ENCODE measurements at places on chromosomes 13 and 19.
A peak's percentile ranks its signal among the peaks of the same experiment; 100 is the strongest.

GRCh38 chr19:28168557-28168956 is 1044.4 kb downstream of the UQCRFS1 start:
- DNase-seq: no peak

DNA sequence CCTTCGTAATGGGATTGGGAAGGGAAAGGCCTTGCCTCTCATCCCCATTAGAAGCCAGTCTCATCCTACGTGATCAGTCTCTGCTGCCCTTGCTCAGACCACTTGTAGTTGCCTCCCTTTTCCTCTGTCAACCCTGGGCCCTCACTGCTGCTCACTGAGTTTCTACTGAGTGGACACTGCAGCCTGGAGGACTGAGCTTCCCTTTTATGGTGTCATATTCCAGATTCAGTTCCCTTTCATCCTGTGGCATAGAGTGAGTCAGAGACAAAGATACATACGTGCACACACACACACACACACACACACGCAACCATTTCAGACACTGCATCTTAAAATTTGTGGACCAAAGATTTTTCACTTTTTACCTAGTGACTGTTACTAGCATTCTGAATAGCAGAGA is 56.6 kb downstream of the COG3 start:
- DNase-seq: peak; percentile 38

- DNase-seq: no peak
Observed at GRCh38 chr13:43407023-43407581, 379.7 kb downstream of the ENOX1 start.

GRCh38 chr19:45045671-45046353 is 7.0 kb downstream of the CLASRP start:
- no peak for DNase-seq

DNA sequence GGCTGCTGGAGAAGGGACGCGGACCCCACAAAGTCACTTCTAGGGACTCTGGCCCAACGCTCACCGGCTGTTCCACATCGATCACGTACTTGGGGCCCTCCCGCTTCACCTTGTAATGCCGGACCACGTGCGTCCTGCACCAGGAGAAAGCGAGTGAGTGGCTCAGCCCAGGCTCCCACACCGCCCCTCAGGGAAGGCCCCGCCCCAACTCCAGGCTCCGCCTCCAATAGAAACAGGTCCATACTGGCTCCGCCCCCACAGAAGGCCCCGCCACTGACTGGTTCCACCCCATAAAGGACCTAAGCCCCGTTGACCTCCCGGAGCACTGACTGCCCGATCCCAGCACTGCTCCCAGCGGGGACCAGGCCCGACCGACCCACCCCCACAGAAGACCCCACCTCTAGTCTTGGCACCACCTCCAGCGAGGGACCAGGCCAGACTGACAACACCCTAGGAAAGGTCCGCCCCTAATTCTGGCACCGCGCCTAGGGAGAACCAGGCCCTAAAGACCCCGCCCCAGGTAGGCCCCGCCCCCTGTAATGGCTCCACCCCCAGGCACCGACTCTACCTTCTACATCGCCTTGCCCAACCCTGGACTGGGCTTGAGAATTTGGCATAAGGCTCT is 11.3 kb downstream of the STAP2 start:
- peak; percentile 39 for DNase-seq

DNA sequence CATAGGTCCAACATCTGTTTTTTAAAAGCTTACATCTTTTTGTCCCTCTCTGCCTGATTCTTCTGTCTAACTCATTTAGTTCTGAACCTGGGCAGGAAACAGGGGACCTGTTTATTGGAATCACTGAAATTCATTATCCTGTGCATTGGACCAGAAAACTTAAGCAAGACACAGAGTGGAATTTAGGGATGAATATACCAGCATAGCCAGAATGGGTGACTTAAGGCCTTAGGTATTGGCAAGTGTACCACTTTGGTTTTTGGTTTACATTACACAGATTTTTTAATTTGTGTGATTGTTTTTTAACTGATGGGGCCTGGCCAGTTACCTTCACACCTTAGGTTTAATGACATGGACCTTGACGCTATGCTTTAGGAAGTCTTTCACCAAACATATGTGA is 232.5 kb downstream of the GPC5 start:
- DNase-seq: no peak

DNA sequence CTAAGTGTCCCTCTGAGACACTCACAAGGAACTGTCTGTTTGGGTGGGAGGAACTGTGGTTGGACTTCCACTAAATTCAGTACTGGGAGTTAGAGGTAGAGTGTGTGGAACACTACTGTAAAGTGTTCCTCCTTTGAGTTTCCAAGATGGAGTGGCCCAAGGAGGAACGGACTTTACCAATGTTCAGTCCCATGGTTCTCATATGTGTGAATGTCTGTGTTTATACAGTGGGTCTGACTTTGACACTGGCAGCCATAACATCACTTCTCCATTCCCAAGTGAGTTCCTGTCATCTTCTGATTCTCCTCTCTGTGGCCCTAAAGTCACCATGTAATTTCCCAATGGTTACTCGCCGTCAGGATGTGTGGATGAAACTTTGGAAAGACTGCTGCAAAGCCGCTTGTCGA is 136.8 kb upstream of the SERP2 start:
- no peak for DNase-seq

GRCh38 chr13:98890186-98890585 is 87.7 kb downstream of the DOCK9 start:
- peak; percentile 98 for DNase-seq

- no peak for DNase-seq
Observed at GRCh38 chr13:27854606-27855005, 62.3 kb downstream of the GSX1 start.

DNA sequence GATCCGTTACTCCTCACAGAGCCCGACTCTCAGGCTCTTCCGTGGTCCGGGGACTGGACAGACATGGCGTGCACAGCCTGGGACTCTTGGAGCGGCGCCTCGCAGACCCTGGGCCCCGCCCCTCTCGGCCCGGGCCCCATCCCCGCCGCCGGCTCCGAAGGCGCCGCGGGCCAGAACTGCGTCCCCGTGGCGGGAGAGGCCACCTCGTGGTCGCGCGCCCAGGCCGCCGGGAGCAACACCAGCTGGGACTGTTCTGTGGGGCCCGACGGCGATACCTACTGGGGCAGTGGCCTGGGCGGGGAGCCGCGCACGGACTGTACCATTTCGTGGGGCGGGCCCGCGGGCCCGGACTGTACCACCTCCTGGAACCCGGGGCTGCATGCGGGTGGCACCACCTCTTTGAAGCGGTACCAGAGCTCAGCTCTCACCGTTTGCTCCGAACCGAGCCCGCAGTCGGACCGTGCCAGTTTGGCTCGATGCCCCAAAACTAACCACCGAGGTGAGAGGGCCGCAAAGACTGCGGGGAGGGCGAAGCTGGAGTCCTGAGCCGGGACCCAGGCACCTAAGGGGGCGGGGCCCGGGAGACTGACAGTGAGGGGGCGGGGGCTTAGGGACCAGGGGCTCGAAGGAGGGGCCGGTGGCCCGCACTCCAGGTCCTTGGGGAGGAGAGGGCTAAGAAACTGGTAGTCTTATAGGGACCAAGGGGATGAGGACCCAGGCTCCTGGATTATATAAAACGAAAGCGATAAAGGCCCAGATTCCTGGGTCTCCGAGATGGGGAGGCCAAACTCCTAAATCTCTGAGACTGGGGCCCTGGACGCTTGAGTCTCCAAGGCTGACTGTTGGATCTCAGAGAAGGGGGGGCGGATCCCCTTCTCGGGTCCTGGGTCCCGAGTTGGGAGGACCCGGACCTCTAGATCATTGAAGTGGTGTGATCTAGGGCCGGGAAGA is 2.0 kb downstream of the ETV2 start:
- DNase-seq: peak; percentile 65

DNA sequence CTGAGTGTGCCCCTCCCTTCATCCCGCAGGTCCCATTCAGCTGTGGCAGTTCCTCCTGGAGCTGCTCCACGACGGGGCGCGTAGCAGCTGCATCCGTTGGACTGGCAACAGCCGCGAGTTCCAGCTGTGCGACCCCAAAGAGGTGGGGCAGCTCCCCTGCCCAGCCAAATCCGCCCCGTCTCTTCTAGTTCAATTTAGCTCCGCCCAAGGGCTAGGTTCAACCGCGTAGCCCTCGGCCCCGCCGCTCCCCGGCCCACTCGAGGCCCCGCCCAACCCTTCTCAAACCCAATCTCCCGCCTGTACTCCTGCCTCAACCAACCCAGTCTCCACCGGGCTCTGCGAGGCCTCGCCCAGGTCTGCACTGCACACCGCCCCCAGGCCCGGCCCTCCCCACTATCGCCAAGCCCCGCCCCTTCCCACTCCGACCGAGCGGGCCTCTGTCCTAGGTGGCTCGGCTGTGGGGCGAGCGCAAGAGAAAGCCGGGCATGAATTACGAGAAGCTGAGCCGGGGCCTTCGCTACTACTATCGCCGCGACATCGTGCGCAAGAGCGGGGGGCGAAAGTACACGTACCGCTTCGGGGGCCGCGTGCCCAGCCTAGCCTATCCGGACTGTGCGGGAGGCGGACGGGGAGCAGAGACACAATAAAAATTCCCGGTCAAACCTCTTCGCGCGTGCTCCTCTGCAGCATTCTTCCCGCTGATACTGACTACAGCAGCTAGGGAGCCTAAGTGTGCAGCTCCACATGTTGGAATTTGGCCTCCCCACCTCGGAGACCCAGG is 2.9 kb downstream of the ETV2 start:
- peak; percentile 93 for DNase-seq

GRCh38 chr13:21606796-21607195 is 2.8 kb upstream of the MICU2 start:
- no peak for DNase-seq

DNA sequence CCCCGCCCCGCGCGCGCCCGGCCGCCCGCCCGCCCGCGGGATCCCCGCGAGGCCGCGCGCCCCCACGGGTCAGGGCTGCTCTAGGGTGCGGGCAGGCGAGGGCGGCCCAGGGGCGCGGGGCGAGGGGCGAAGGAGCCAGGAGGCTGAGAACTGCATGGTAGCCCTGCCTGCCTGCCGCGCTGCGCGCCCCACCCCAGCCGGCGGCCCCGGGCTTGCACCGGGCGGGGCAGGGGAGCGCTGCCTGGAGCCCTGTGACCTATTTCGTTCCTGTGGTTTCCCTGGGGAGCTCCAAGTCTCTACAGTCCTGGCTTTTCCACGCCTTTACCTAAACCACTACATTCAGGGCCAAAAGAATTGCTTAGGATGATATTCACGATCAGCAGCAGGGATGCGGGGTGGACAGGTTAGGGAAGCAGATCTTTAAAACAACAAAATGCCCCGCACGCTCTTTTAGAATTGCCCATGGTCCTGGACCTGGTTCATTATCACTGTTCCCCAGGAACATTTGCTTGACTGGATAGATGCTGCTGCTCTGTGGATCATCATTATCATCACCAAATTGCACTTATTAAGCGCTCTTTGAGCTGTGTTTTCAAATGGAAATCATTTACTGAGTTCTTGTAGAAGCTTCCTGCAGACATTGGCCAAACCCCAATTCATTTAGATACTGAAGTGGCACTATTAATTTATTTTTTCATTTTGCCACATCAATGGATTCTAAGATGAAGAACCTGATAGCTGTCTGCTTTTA is 421 bp upstream of the GPR12 start:
- DNase-seq: no peak

DNA sequence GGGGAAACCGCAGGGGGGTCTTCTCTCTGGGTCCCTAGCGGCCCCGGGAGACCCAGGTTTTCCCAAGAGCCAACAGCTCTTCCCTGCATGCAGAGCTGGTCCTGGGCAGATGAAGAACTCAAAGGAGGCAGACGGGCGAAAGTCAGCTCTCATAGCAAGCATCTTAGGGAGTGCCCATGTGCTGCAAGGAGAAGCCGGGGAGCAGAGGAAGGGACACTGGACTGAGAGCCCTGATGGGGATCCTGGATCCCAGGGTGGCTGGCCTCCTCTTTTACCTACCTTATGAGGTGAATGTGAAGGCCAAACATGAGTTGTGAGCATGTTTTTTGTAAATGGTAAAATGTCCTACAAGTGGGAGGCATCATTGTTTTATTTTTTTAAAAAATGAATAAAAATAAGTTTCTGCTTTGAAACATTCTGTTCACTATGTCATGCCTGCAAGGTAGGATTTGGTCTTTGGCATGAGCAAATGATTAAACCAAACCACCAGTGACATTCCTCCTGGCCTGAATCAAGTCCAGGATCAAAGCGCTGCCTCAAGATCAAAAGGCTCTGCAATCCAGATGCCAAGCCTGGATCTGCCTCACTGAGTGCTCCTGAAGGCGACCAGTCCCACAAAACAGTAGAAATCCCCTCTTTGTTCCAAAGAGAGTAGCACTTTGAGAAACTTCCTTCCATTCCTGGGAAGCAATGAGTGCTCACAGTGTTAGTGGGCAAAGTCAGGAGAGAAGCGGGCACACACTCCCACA is 92.2 kb upstream of the SERP2 start:
- DNase-seq: no peak

DNA sequence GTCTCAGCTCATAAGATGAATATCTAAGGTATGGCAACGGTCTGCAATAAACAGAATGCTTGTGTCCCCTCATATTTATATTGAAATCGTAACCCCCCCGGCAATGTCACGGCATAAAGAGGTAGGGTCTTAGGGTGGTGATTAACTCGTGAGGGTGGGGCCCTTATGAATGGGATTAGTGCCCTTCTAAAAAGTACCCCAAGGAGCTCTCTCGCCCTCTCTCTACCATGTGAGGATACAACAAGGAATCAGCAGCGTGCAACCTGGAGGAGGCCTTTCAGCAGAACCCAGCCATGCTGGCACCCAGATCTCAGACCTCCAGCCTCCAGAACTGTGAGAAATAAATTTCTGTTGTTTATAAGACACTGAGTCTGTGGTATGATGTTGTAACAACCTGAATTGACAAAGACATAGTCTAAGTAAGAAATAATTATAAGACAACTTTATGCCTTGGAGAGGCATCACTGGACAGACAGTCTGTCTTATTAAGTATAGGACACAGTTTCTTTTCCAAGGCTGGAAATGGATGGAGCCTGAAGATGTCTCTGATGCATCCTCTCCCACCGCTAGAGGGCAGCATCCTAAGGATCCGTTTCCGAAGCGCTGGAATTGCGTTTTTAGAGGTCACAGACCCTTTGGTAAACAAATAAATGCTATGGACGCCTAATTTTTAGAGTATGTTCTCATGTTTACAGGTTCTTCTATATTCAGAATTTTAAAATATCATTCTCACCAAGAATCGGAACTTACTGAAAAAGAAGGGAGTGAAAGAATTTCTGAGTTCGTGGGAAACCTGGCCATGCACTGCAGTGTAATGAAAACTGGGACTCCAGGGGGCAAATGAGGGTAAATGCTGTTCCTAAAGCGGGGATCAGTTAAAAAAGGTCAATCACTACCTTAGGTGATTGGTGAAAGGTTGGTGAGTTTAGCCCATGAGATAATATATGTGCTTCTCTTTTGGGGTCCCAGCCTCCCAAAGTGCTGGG is 13.3 kb upstream of the LEUTX start:
- peak; percentile 38 for DNase-seq

- DNase-seq: no peak
Observed at GRCh38 chr19:10861103-10861651, 10.2 kb upstream of the CARM1 start.
